Mesothelial cell of epicardium (in vitro differentiated cells): ENCODE measurements at places on chromosomes 1 and 21. TPM values are rescaled to one million over a fixed set of nuclear protein-coding genes. Genes with fewer than 3 reads are reported as not detected.
A peak's percentile ranks its signal among the peaks of the same experiment; 100 is the strongest.

DNA sequence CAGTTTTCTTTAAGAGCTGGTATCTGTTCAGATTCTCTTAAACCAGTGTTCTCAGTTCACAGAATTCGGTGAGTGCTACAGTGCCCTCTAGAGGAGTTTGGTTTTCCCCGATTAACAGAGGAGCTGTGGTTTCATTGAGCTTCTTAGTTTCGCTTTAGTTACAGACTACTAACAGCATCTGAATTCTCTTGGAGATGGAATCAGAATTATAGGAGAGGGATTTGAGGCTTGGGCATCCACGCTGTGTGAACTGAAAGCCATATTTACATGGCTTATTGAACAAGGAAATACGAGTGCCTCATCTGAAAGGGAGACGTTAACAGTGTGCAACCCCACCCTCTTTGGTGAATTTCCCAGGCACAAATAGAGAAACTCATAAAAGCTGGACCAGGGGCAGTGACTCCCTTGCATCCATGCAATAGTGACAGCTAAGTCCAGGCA lies 202.0 kb downstream of the USH2A start:
- H3K4me3 ChIP-seq, result peak overlapping the region; percentile 51
- H3K36me3 ChIP-seq, result no peaks in the 10 kb centered on the region
- H3K27ac ChIP-seq, result peak overlapping the region; percentile 52
- H3K4me1 ChIP-seq, result peaks cover 7% of the 10 kb centered on the region
- no peaks in the 10 kb centered on the region for H3K27me3 ChIP-seq
- DNase-seq, result no peak

TRIM63 gene
- total RNA-seq, result 1.4 to 1.9 TPM (median 1.7 TPM) in 3 replicates

DNA sequence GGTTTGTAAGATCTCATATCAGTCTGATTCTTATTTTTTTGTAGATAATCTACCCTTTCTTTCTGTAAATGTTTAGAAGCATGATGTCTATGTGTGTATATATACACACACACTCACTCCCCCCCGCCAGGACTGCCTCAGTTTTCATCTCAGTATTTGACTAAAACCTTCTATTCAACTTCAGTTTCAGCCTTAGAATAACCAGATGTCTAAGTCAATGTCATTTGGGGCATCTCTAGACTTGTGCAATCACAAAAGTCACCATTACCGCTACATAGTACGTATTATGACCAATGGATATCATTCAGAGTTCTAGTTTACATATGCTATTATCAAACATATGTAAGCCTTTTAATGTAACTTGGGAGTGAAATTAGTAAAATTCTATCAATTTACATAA lies 53.3 kb upstream of the BOLA1 start:
- DNase-seq, result no peak
- H3K36me3 ChIP-seq, result no peaks in the 10 kb centered on the region
- H3K4me3 ChIP-seq, result no peak overlapping the region
- no peaks in the 10 kb centered on the region for H3K27me3 ChIP-seq
- peak overlapping the region; percentile 93 for H3K27ac ChIP-seq
- peaks cover 49% of the 10 kb centered on the region for H3K4me1 ChIP-seq

DNA sequence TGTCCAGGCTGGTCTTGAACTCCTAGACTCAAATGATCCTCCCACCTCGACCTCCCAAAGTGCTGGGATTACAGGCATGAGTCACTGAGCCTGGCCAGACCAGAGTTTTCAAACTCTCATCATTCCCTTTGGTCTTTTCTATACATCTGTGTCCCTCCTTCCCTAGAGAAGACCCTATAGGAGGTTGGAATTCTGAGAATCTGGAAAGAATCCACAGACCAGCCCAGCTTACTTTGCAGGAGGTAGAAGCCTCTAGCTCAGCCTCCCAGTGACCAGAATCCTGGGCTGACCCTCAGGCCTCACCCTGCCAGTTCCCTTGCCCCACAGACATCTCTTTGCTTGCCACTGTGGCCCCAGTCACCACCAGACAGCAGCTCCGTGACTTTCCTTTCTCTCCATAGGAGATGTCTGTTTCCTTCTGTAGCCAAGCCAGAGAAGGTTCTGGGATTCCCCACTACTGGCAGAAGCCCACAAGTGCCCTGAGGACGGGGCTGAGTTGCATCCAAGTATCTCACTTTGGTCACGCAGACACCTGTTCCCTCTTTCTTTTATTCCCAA lies 34.7 kb upstream of the KHDRBS1 start:
- H3K4me3 ChIP-seq, result no peak overlapping the region
- H3K27ac ChIP-seq, result peak overlapping the region; percentile 30
- H3K4me1 ChIP-seq, result peaks cover 11% of the 10 kb centered on the region
- H3K36me3 ChIP-seq, result no peaks in the 10 kb centered on the region

MTX1 gene
- total RNA-seq, result 33.9 to 35.7 TPM (median 33.9 TPM) in 3 replicates

- H3K27me3 ChIP-seq, result peaks cover 74% of the 10 kb centered on the region
- no peaks in the 10 kb centered on the region for H3K4me1 ChIP-seq
- DNase-seq, result no peak
Observed at GRCh38 chr1:45543581-45544417, 6.8 kb upstream of the AKR1A1 start.

GRCh38 chr1:202323731-202324130 lies 18.0 kb downstream of the UBE2T start:
- H3K27ac ChIP-seq, result no peak overlapping the region
- no peak overlapping the region for H3K4me3 ChIP-seq
- no peaks in the 10 kb centered on the region for H3K4me1 ChIP-seq
- no peak for DNase-seq

TBX19 gene
- total RNA-seq, result 2.4 to 2.9 TPM (median 2.6 TPM) in 3 replicates

- H3K36me3 ChIP-seq, result no peaks in the 10 kb centered on the region
- H3K4me1 ChIP-seq, result peaks cover 14% of the 10 kb centered on the region
- DNase-seq, result no peak
- H3K4me3 ChIP-seq, result no peak overlapping the region
- peaks cover 34% of the 10 kb centered on the region for H3K27me3 ChIP-seq
- no peak overlapping the region for H3K27ac ChIP-seq
Observed at GRCh38 chr1:38331496-38332210, 285.1 kb upstream of the POU3F1 start.

IL23R gene
- 0.09 TPM in 1 of 3 replicates, not detected in the others for total RNA-seq

DNA sequence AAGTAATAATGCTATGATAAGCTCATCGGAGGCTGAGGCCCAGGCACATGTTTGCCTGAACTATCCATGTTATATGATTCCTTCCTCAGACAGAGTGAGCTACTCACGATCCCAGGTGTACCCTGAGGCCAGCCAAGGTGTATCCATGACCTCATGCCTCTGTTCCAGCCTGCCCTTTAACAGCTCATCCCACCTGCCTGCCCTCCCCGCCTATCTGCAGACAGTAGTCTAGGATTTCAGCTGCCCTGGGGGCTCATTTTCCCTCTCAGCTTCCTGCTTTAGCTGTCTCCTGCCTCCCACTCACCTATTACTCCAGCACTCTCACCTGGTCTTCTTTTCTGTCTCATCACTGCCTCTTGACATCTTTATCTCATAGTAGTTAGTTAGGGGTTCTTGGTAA lies 1.9 kb upstream of the IL24 start:
- no peaks in the 10 kb centered on the region for H3K36me3 ChIP-seq
- peaks cover 11% of the 10 kb centered on the region for H3K4me1 ChIP-seq
- H3K27me3 ChIP-seq, result peaks cover 1% of the 10 kb centered on the region
- H3K27ac ChIP-seq, result peak overlapping the region; percentile 16

DNA sequence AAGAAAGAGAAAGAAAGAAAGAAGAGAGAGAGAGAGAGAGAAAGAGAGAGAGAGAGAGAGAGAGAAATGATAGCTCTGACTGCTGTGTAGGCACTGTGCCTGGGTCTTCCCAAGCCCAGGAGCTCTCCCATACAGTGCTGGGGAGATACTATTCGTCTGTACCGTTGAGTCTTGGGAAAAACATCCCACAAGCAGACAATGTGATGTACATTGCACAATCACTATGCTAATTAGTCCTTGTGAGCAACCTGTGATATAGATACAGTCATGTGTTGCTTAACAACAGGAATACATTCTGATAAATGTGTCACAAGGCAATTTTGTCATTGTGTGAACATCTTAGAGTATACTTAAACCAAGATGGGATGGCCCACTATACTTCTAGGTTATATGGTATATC lies 381.0 kb downstream of the HHAT start:
- DNase-seq, result no peak
- no peaks in the 10 kb centered on the region for H3K27me3 ChIP-seq
- no peaks in the 10 kb centered on the region for H3K4me1 ChIP-seq
- no peaks in the 10 kb centered on the region for H3K36me3 ChIP-seq
- no peak overlapping the region for H3K27ac ChIP-seq
- no peak overlapping the region for H3K4me3 ChIP-seq

- DNase-seq, result no peak
- H3K36me3 ChIP-seq, result peaks cover 7% of the 10 kb centered on the region
- no peaks in the 10 kb centered on the region for H3K4me1 ChIP-seq
- no peaks in the 10 kb centered on the region for H3K27me3 ChIP-seq
- no peak overlapping the region for H3K4me3 ChIP-seq
Observed at GRCh38 chr1:113891631-113892220, 4.3 kb upstream of the BCL2L15 start.

- peaks cover 11% of the 10 kb centered on the region for H3K36me3 ChIP-seq
- H3K4me3 ChIP-seq, result peak overlapping the region; percentile 75
- peaks cover 15% of the 10 kb centered on the region for H3K4me1 ChIP-seq
- DNase-seq, result peak; percentile 40
Observed at GRCh38 chr1:77687519-77687906, 5.1 kb upstream of the ZZZ3 start.

- H3K27me3 ChIP-seq, result peaks cover 12% of the 10 kb centered on the region
- H3K4me3 ChIP-seq, result no peak overlapping the region
- H3K27ac ChIP-seq, result no peak overlapping the region
- no peaks in the 10 kb centered on the region for H3K36me3 ChIP-seq
- H3K4me1 ChIP-seq, result no peaks in the 10 kb centered on the region
- DNase-seq, result no peak
Observed at GRCh38 chr1:234345237-234345636, 28.0 kb upstream of the COA6 start.

AMY2A gene
- total RNA-seq, result not detected in 3 replicates

DNA sequence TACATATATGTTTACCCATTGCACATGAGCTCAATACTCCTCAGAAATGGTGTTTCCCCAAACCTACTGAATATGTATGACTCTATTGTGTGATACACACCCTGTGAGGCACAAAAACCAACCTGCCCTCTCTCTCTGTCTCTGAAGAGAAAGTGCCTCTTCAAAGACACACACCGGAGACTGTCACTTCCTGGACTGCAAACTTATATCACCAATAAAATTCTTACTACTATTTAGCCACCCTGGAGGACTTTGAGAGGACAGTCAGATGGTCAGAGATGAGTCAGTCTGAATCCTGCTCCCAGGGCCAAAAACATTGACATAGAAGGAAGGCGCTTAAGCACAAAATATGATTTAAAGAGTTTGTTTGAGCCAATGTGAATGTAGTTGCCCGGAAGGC lies 110.4 kb downstream of the PPIAL4G start:
- peaks cover 5% of the 10 kb centered on the region for H3K27me3 ChIP-seq
- H3K4me1 ChIP-seq, result no peaks in the 10 kb centered on the region
- H3K36me3 ChIP-seq, result no peaks in the 10 kb centered on the region
- H3K4me3 ChIP-seq, result no peak overlapping the region

SLC44A5 gene
- total RNA-seq, result 3.9 to 4.3 TPM (median 4.1 TPM) in 3 replicates

- peaks cover 5% of the 10 kb centered on the region for H3K27me3 ChIP-seq
- peak overlapping the region; percentile 97 for H3K27ac ChIP-seq
- H3K4me3 ChIP-seq, result no peak overlapping the region
- H3K4me1 ChIP-seq, result peaks cover 76% of the 10 kb centered on the region
- no peaks in the 10 kb centered on the region for H3K36me3 ChIP-seq
Observed at GRCh38 chr1:62316135-62316534, 3.1 kb downstream of the KANK4 start.

- no peak overlapping the region for H3K27ac ChIP-seq
- peaks cover 6% of the 10 kb centered on the region for H3K4me1 ChIP-seq
- DNase-seq, result no peak
- no peaks in the 10 kb centered on the region for H3K27me3 ChIP-seq
- H3K4me3 ChIP-seq, result no peak overlapping the region
- H3K36me3 ChIP-seq, result no peaks in the 10 kb centered on the region
Observed at GRCh38 chr1:151956957-151957497, 36.6 kb downstream of the S100A10 start.

GRCh38 chr1:47840393-47841190 lies 156.6 kb downstream of the TRABD2B start:
- peaks cover 34% of the 10 kb centered on the region for H3K27me3 ChIP-seq
- H3K27ac ChIP-seq, result no peak overlapping the region
- H3K4me1 ChIP-seq, result peaks cover 13% of the 10 kb centered on the region

DNA sequence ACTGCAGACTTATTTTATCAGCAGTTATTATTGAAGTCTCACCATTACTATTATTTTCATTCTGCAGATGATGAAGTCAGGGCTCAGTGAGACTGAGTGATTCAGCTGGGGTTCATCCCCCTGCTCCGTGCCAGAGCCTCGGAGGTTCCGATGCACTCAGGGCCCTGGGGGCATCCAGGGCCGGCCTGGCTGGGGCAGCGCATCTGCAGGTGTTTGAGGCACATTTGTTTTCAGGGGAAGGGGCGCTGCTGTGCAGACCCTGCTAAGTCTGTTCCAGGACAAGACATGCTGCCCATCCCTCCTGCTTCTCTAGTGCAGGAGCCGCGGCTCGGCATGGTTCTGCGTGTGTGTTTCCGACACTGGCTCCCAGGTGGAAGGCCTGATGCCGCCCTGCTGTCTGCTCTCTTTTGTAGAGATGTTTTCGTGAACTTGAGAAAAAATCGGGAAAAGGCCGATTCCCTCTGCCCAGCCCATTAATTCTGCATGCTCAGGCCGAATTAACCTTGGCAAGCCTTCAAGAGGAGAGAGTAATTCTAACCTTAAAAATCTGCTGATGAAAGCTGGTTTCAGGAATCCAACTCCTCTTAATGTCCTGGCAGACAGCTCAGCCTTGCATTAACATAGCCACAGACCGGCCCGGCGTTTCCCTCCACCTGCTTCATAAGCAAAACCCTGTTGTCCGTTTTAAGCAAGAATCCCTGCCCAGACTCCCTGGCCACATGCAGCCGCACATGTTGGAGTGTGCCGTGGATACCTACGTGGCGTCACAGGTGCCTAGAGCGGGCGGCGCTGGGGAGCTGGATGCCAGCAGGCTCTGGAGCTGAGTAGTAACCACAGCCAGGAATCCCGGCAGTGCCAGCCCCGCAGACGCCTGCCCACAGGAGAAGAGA lies 316.0 kb upstream of the VAMP3 start:
- H3K4me1 ChIP-seq, result peaks cover 32% of the 10 kb centered on the region
- no peak overlapping the region for H3K4me3 ChIP-seq
- no peaks in the 10 kb centered on the region for H3K27me3 ChIP-seq
- H3K36me3 ChIP-seq, result no peaks in the 10 kb centered on the region

TMEM61 gene
- total RNA-seq, result 0.31 to 0.47 TPM (median 0.34 TPM) in 3 replicates

- no peak overlapping the region for H3K27ac ChIP-seq
- no peak for DNase-seq
- H3K4me1 ChIP-seq, result no peaks in the 10 kb centered on the region
- no peaks in the 10 kb centered on the region for H3K27me3 ChIP-seq
Observed at GRCh38 chr1:19153169-19153568, 56.9 kb downstream of the UBR4 start.

DNA sequence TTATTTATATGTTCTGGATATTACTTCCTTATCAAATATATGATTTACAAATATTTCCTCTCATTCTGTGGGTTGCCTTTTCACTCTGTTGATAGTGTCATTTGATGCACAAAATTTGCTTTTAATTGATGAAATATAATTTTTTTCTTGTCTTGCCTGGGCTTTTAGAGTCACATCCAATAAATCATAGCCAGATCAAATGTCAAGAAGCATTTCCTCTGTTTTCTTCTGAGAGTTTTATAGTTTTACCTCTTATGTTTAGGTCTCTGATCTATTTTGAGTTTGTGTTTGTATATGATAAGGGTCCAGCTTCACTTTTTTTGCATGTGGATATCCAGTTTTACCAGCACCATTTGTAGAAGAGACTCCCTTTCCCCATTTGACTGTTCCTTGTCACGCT lies 29.5 kb downstream of the CD46 start:
- H3K27ac ChIP-seq, result no peak overlapping the region
- peaks cover 65% of the 10 kb centered on the region for H3K36me3 ChIP-seq
- DNase-seq, result no peak
- no peaks in the 10 kb centered on the region for H3K4me1 ChIP-seq
- no peak overlapping the region for H3K4me3 ChIP-seq
- no peaks in the 10 kb centered on the region for H3K27me3 ChIP-seq

ABCA4 gene
- total RNA-seq, result 12.7 to 14.5 TPM (median 14.4 TPM) in 3 replicates

- peaks cover 61% of the 10 kb centered on the region for H3K4me1 ChIP-seq
- H3K4me3 ChIP-seq, result peak overlapping the region; percentile 56
- H3K36me3 ChIP-seq, result peaks cover 22% of the 10 kb centered on the region
- H3K27me3 ChIP-seq, result no peaks in the 10 kb centered on the region
Observed at GRCh38 chr1:16146279-16147155, 9.4 kb downstream of the EPHA2 start.
